Mesothelial cell of epicardium (in vitro differentiated cells): ENCODE measurements at places on chromosomes 2 and 18.

GRCh38 chr2:132881546-132881945, 211.5 kb upstream of the LYPD1 start:
- DNase-seq = no peak

DNA sequence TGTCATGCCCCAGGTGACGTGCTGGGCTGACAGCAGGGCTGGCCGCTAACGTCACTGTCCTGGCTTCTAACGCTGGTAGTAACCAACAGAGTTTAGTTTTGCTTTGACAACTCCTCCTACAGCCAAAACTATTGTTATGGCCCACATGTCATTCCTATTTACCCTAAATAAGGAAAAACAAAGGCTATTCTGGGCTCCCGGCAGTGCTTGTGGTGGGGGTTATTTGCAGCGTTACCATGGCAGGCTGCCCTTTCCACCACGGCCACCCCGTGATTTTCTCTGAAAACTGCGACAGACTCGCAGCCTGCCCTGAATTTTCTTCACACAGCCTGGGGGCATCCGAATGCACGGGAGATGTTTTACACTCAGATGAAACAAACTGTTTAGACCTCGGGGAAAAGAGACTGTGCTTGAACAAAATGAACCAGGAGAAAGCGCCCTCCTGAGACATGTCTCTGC, 115.2 kb downstream of the FAM210A start:
- no peak for DNase-seq

- DNase-seq = no peak
These were observed 702.2 kb downstream of the ERBB4 start for GRCh38 chr2:211836409-211836808.

DNA sequence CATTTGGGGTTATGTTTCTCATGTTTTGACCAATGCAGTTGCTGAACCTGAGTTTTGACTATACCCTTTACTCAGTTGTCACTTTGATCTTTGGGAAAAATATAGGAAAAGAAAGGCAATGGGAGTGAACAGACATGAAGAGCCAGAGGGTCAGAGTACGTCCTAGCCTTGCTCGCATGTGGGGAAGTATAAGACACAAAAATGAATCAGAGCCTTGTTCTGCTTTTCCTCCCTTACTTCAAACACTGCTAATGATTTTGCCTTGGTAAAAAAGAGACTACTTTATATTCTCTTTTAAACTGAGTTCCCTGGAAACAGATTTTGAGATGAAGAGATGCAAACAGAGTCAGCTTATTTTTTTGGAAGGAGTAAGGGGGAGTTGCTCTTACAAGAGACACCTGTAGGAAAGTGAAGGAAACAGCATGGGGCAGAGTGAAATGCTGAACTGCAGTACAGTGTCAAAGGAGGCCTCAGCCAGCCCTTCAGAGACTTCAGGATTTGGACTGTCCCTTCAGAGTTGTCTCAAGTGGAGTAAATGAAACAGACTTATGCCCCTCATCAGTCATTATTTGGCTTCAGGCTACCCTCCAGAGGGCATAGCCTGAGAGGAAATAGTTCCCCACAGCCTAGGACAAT, 11.1 kb upstream of the FAP start:
- DNase-seq = no peak

DNA sequence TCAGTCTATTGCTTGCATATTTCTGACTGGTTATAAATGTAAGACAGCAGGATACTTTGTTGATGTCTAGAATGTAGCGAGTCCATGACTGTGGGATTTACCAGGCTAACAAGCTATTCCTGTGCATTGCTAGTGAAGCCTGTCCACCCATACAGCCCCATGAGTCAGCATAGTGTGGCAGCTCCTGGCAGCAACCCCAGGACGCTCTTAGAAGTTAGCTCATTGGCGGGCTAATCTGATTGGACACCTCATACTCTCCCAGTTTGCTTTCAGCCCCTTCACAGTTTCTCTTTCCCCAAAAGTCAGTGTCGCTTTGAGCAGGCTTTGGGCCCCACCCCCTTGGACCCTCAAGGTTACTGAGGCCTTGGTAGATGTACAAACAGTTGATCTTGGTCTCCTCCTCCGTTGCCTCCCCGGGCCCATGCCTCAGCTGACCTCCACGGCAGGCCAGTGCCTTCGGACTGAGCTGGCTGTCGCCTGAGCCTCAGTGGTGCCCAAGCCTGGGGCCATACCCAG, 48.0 kb downstream of the COA5 start:
- no peak for DNase-seq

DNA sequence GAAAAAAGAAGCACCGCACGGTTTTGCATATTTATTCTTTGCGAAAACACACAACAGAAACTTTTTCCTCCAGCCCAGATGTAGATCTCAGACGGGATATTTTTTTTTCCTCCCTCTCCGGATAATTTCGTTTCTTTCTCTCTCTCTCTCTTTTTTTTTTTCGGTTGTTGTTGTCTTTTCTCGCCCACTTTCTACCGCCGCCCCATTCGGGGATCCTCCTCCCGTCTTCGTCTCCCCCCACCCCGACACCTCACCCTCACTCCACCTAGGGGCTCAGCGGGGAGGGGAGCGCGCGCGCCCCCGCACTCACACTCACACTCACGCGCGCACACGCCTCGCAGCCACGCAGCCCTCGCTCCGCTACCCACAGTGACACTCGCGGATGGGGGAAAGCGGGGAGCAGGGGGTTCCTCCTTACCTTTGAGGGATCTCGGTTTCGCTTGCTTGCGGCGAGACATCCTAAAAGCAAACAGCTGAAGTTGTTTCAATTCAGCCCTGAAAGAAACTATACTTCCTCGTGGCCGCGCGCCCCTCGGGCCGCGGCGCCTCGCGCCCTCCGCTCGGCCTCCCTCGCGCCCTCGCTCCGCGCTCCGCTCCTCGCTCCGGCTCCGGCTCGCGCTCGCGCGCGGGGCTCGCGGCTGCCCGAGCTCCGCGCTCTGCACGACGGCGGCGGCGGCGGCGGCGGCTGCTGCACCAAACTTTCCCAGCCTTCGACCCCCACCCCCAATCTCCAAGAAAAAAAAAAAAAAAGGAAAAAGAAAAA, 1.3 kb downstream of the ZNF521 start:
- DNase-seq = peak; percentile 34
